ENCODE measurements at places on chromosomes 5 and 9.

DNA sequence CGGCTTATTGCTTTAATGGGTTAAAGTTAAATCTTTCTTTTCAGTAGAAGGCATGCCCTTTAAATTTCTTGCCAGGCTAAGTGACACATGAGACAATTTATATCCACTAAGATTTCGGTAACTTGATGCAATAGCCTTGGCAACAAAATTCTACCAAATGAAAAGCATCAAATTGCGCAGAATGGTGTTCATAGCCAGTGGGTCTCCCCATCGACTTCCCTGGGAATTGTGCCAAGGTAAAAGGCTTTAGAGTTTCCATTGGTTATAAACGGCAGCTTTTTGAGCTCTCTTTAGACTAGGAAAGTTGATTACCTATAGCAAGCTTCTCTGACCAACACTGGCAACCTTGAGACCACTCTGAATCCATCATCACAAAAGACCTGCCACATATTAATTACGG lies 358.4 kb downstream of the ARRDC3 start:
- DNase-seq = no peak

- no peak for DNase-seq
Observed at GRCh38 chr5:160210606-160211005, 18.7 kb upstream of the FABP6 start.

DNA sequence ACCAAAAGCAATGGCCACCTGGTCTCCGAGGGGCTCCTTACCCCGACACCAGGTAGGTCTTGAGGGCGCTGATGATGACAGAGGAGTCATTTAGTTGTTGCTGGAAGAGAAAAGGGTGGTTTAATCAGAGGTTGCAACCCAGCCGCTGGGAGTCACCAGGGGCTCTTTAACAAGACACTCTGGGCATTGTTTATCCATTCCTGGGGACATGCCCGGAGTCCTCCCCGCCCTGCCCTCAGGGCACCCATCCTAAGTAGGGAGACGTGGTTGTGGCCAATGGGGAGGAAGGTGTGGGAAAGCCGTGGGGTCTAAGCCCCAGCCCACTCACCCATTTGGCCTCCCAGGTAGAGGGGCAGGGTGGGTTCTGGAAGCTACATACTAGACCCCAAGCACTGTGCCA lies 3.1 kb downstream of the PTGES2 start:
- DNase-seq = no peak

- no peak for DNase-seq
Observed at GRCh38 chr9:94760010-94760409, 33.5 kb downstream of the AOPEP start.

DNA sequence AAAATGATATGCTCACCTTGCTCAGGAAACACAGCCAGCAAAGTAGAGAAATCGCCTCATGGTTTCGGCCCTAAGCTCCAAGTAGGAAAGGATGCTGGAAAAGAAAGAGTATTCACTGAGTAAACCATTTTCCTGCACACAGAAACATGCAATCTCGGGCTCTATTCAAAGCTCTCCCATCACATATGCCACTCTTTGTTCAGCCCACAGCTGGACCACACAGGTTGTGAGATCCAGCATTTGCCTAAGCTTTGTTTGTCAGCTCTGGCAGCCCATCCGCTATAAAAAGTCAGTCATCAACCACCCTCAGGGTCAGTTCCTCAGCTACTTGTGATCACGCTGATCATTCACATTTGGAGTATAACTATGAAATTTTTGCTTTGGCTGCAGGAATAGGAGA lies 96.5 kb upstream of the SMARCA2 start:
- no peak for DNase-seq

DNA sequence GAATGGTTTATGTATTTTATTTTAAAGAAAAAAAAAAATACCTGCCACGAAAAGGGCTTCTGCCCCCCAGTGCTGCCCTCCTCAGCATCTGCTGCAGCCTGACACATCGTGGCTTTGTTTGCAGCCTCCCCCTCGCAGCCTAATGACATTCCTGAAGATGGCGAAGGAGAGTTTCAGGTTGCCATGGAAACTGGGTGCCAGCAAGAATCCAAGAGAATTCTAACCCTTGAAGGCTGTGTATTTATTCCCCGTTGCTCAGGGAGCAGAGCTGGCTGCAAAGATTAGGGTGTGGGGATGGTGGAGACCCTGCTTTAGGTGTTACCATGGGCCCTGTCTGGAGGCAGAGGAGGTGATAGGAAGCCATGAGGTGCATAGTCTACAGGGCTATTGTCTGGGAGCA lies 126.6 kb downstream of the NSG2 start:
- DNase-seq = no peak

GRCh38 chr5:173474881-173475287 lies 141.6 kb downstream of the BOD1 start:
- no peak for DNase-seq

- DNase-seq = no peak
Observed at GRCh38 chr9:124386201-124386600, 29.0 kb downstream of the PSMB7 start.

GRCh38 chr5:7426284-7426683 lies 30.3 kb downstream of the ADCY2 start:
- no peak for DNase-seq

GRCh38 chr9:35517131-35517530 lies 27.2 kb downstream of the RUSC2 start:
- no peak for DNase-seq

- no peak for DNase-seq
Observed at GRCh38 chr5:2141254-2142000, 258.7 kb upstream of the IRX4 start.

DNA sequence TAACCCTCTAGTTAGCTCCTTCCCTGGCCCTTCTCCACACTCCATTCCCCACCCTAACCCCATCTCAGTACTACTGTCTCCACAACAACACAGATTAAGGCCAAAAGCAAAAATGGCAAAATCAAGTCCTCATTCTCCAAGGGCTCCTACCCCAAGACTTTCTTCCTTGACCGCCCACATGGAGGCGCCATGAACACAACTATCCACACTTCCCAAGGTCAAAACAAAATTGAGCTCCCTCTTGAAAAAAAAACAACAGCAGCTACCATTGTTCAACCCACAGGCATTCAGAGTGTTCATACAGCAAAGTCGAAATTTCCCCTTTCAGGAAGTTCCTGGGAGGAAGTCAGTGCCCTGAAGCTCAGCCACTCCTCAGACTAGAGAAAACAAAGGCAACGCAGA lies 54.4 kb downstream of the GNAQ start:
- peak; percentile 27 for DNase-seq

GRCh38 chr5:74342948-74343682 lies 297.4 kb downstream of the ENC1 start:
- DNase-seq = no peak

DNA sequence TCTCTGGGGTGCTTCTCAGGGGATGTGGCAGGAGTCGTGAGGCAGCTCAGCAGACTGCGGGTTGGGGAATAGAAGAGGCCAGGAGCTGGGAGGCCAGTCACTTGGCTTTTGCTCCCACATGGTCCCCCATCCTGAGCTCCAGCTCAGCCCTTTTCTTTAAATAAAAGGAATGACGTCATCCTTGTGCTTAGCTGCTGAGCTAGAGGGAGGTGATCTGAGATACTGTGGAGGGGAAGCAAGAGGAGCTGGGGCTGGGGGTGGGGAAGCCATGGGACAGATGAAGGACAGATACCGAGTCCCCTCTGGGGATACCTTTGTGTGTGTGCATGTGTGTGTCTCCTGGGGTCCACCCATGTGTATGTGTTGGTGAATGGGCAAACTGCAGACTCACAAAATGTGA lies 89.0 kb upstream of the ARAP3 start:
- DNase-seq = no peak

- DNase-seq = no peak
Observed at GRCh38 chr5:98929710-98930298, 997 bp upstream of the CHD1 start.

DNA sequence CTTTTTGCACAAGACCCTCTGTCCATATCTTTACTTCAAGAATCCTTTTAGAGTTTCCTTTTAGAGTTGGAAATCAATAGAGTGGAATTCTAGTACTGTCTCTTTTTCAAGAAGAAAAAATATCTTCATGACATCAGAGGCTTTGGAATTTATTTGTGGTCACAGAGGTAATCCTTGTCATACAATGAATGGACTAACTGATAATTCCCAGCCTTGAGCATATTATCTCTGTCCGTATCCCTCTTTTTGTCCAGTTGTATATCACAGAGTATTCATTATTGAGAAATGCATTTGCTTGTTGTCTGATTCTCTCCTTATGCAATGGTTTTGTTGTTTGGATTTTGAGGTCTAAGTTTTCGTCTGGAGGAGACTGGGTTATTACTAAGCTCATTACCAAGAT lies 82.0 kb upstream of the HAPLN1 start:
- DNase-seq = no peak

DNA sequence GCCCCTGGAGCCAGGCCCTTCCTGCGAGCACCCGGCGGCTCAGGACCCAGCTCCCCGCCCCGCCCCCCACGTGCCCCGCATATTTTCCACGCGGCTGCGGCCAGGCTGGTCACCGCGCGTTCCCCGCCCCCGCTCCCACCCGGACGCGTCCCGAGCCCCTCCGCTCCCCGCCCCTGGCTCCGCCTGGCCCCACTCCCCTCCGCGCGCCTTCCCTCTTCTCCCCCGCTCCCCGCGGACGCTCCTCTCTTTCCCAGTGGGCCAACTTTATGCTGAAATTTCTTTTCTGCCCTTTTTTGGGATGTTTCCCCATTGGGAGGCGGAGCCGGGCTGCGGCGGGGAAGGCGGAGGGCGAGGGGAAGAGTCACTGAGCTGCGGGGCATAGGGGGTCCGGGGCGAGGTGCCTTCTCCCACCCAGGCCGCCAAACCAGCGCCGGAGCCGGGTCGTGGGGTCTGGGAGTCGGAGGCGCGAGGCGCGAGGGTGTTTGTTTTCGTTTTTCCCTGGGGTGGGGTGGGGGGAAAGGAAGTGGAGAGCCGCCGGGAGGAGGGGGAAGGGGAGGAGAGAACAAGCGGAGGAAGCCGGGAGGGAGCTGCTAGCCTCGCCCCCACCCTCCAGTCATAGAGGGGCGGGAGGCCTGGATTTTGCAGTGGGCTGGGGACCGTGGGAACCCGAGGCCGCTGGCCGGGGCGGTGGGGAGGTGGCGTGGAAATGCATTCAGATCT lies 1.0 kb upstream of the TPM2 start:
- no peak for DNase-seq

DNA sequence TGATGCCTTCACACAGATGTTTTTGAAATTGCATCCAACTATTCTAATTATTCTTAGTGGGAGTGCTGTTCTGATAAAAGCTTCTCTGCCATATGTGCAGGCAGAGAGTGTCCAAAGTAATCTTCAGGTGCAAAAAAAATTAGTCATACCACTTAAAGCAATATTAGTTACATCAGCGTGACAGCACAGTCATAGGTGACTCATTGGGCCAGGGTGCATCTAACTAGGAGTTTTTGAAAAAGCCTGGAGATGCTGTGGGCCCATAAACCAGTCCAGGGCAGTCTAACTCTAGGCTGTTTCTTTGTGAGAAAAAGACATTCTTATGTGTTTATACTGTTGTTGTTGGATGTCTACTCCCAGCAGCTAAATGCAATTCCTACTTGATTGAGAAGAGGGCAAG lies 33.0 kb upstream of the C6 start:
- no peak for DNase-seq

DNA sequence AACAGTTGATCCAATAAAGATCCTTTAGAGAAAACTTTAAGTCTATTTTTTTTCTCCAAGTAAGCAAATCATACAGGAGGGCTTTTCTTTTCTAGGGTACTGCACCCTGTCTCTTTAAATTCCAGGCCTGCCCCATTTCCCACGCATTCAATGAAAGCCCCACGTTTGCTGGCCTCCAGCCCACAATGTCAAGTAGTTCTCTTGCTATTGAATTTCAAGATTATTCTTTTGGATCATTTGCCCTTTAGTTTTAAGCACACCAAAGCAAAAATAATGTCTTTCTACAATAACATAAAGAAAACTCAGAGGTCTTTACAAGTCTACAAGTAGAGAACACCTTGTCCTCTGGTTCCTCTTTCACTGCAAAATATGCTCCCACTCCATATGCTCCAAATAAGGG lies 15.6 kb downstream of the MLLT3 start:
- DNase-seq = no peak

Data from MM.1S (cell line).